ENCODE measurements at places on chromosomes 4 and X.

- no peak for DNase-seq
Observed at GRCh38 chrX:41332005-41332404, 2.0 kb upstream of the DDX3X start.

GRCh38 chr4:39353478-39354253, 12.5 kb downstream of the RFC1 start:
- no peak for DNase-seq

DNA sequence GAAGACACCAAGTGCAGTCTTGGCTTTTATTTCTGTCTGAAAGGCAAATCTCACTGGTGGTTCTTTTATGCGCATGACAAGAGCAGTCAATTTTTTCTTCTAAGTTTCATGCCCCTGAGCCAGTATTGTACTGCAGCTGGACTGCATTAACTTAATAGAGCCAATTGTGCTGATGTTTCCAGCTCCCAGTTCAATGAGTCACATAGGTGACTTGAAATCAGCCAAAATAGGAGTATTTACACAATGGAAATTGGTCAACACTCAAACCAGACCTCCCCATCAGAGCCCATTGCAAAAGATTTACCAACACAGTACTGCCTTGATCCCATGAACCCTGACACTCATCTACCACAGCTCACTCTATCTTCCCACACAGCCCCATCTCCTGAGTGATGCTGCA, 100.3 kb upstream of the GUCY1A1 start:
- DNase-seq: no peak

- no peak for DNase-seq
Observed at GRCh38 chr4:17447056-17447455, 64.8 kb downstream of the QDPR start.

- DNase-seq: no peak
Observed at GRCh38 chr4:150310159-150310895, 232.1 kb downstream of the DCLK2 start.

DNA sequence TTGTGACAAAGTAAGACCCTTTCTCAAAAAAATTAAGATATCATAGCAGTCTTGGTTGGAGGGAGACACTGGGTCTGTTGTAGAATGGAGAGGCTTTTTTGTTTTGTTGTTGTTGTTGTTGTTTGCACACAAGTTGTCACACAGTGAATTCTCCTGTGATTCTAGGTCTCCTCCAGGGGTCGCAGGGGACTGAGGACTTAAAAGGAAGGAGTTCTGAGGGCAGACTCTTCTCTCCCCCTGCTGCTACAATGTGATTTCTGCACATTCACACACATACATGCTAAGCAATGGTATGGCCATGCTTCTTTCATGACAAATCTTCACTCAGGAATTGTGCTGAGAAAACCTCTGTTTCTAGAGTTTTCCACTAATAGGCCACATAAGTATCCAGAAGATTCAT, 71.1 kb downstream of the ZNF732 start:
- no peak for DNase-seq

DNA sequence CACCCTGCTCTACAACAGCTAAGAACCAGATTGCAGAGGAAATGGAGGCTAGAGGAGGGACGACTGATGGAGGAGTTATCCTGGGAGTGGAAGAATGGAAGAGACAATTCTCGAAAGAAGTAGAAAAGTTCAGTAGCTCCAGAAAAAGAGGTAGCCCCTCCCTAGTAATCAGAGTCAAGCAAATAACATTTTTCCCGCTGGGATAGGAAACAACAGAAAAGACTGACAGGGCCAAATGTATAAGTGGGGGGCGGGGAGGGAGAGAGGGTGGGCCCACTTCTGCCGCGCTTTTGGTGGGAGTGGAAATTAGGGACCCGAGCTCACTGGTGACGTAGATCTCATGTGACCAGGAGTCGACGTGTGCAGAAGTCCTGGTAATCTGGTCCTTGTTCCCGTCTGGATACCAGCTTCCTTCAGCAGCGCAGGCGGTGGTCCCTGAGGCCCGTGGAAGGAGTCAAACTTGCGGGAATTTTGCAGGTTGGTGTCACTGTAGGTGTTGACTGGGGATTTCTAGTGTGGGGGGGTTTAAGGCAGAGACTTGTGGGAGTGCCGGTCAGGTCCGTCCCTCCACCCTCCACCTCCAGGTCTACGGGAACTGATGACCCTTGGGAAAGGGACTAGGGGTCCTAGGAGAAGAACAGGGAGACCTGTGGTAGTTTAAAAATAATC, at the start of gene TCEAL9:
Gene TCEAL9, plus strand, starts transcription at position 377 of the 669 bp plus-strand sequence. CDS start 1,179 bp downstream, outside the sequence.
- peak; percentile 62 for DNase-seq

- DNase-seq: no peak
Observed at GRCh38 chr4:184288451-184289178, 70.9 kb upstream of the ENPP6 start.

DNA sequence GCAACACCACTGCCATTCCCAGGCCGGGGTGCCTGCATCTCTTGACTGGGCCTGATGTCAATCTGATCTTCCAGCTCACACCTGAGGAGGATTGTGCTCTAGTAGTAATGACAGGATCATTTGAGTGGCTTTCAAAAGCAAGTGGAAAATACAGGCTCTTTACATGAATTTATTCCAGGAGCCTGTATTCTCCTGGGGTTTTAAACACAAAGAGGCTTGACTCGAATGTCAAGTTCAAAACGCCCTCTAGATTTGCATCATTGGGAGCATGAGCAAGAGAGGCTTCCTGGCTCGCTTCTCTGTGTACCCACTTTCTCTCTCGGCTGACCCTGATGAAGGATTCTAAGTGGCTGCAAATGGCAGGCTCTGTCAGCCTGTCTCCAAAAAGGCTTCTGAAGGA, 199.5 kb upstream of the PUDP start:
- DNase-seq: no peak

DNA sequence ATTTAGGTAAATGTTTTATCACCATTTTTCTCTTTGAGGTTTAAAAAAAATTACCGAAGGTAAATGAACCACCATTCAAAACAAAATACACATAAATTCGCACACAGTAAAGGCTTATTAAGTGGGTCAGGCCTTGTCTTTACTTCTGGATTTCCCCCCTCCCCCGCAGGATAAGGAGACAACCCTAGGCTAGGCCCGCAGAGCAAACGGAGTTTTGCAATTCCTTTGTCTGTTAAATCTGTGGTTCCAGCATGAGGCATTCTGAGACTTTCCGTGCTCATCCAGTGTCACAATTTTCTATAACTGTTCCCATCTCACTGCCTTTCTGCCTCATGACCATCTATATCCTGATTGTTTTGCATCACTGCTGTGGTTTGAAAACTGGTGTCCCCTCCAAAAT, 307.4 kb downstream of the DCHS2 start:
- DNase-seq: no peak

GRCh38 chrX:19065535-19065934, 56.7 kb downstream of the ADGRG2 start:
- no peak for DNase-seq

GRCh38 chr4:79613269-79613935, 205.4 kb upstream of the GK2 start:
- DNase-seq: no peak

All from NCI-H524 treated with DMSO at 0.1 percent for 48 hours (cell line).